Retinal pigment epithelial cell (primary cell): ENCODE measurements at places on chromosomes 3 and 15.

GRCh38 chr3:178205740-178206139 is 330.5 kb upstream of the KCNMB2 start:
- DNase-seq: no peak

DNA sequence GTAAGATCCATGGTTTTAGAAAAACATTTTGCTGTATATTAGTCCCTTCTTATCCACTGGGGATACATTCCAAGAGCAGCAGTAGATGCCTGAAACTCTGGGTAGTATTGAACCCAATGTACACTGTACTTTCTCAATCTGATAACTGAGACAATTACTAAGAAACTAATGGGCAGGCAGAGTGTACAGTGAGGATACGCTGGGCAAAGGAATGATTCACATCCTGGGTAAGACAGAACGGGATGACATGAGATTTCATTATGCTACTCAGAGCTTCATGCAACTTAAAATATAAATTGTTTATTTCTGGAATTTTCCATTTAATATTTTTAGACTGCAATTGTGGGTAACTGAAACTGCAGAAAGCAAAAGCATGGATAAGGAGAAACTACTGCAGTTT is 46.2 kb upstream of the TEX55 start:
- DNase-seq: no peak

- DNase-seq: no peak
These were observed 141.7 kb downstream of the C3orf38 start for GRCh38 chr3:88291486-88291885.

DNA sequence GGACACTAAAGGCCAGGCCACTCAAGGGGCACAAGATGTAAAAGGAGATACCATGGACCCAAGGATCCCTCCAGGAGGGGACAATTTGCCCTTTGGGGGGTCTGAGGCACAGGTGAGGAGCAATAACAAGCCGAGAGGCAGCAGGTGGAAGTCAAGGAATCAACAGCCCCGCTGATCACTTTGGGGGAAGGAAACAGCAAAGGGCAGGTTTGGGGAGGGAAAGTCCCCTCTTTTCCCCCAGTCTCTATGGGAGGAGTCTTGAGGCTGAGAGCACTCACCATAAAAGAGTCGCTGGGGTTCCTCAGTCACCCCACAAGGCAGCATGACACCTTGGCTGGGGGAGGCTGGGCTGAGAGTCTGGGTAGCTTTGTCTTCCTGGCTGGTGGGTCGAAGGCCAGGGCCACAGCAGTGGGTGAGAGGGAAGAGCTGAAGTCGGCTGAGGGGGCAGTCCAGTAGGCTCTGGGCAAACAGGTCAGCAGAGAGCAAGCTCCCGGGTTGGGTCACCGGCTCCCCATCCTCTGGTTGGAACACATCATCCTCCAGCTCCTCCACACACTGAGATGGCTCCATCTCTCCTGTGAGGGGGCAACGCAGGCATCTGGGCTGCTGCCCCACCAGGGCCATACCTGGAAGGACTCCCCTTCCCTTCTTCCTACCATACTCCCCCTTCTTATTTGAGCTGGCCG is 3.0 kb downstream of the BMF start:
- no peak for DNase-seq

DNA sequence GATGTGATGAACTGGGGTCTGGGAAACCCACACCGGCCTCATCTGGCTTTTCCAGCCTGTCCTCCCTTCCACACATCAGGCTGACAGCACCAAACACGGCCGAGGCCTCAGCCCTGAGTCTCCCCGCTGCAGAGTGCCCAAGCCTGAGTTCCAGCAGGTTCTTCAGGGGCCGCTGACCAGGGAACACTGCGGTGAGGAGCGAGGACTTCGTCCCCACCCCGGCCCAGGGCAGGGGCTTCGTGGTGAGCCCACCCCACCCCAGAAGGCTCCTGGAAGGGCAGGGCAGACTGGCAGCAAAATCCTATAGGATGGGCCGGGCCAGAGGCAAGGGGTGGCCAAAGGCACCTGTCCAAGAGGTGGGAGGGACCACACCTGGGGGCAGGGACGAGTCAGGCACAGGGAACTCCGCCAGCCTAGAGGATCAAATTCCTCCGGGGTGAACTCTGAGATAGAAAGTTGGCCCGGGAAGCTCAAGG is at the start of gene SLC51A:
TSS of gene SLC51A (plus strand) at position 446 of the 476 bp plus-strand sequence. CDS start 179 bp downstream, outside the sequence.
- DNase-seq: no peak

- peak; percentile 98 for DNase-seq
These were observed 66.1 kb downstream of the SLC30A4 start for GRCh38 chr15:45456212-45457106.
